ENCODE measurements at places on chromosomes 2 and 18. TPM values are rescaled to one million over a fixed set of nuclear protein-coding genes. Genes with fewer than 3 reads are reported as not detected.
A peak's percentile ranks its signal among the peaks of the same experiment; 100 is the strongest.

GRCh38 chr2:66553370-66553769 lies 118.4 kb downstream of the MEIS1 start:
- no peak for DNase-seq
- H3K27me3 ChIP-seq: no peaks in the 10 kb centered on the region
- H3K4me3 ChIP-seq: no peak overlapping the region
- no peak overlapping the region for H3K27ac ChIP-seq

DNA sequence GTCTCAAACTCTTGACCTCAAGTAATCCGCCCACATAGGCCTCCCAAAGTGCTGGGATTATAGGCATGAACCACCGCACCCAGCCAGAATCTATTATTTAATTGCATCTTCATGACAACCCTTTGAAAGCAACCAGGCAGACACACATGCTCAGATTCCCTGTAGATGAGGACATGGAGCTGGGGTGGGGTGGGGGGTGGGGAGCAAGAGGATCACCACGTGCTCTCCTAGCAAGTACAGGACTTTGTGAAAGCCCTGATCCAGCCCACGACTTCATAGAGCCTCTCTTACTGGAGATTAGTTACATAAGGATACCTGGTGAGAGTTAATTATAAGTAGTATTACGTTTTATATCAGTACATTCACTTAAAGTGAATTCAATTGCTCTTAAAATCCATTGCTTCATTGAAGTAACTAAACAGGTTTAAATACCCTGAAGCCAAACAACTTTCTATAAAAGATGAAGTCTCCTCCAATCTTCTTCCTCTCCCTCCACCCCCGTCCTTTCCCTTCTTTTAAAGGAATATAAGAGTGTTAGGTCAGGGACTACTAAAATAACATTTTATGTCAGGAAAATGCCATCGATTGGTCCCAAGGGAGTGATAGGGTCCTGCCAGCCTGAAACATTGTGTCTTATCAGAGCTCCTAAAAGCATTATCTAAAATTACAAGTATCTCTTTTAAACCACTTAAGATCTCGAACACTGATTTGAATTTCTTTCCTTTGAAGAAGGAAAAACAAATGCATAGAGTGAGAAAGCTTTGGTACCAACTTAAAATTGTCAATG lies 123.9 kb downstream of the EPHA4 start:
- no peak for DNase-seq
- peaks cover 5% of the 10 kb centered on the region for H3K36me3 ChIP-seq
- no peaks in the 10 kb centered on the region for H3K27me3 ChIP-seq
- no peaks in the 10 kb centered on the region for H3K4me1 ChIP-seq
- no peak overlapping the region for H3K27ac ChIP-seq

- no peaks in the 10 kb centered on the region for H3K36me3 ChIP-seq
- H3K27ac ChIP-seq: no peak overlapping the region
- no peaks in the 10 kb centered on the region for H3K27me3 ChIP-seq
- DNase-seq: no peak
- H3K4me1 ChIP-seq: no peaks in the 10 kb centered on the region
Observed at GRCh38 chr18:78934003-78934402, 45.6 kb upstream of the SALL3 start.

DNA sequence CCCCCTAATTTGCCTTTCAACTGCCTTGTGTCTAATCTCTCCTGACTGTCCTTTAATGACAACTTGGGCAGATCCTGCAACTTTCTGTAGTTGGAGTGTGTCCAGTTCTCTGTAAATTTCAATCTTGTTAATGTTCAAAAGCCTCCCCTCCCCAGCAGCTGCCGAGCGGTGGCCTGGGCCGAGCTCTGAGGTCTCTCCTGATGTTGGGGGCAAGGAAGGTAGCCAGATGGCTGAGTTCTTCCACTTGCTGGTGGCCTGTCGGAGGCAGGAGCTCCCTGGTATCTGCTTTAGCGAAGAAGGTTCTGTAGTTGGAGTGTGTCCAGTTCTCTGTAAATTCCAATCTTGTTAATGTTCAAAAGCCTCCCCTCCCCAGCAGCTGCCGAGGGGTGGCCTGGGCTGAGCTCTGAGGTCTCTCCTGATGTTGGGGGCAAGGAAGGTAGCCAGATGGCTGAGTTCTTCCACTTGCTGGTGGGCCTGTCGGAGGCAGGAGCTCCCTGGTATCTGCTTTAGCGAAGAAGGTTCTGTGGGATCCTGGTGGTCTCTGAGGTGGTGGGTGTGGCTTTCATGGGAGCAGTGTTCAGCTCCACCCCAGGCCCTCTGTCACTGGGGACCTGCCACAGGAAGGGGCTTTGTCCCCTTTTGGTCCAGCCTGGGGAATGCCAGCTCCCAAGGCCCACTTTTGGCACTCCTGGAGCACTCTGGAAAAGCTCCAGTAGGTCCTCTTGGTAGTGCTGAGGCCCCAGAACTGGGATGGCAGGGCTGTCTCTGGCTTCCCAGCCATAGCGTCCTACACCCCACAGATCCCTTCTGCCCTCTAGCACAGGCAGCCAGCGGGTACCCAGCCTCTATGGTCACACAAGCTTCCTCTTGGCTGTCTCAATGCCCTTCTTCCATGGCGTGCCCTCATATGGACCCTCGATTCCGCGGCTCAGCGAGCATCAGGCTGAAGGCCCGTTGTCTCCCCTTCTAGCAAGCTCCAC lies 211.9 kb downstream of the ALPK2 start:
- H3K4me1 ChIP-seq: no peaks in the 10 kb centered on the region
- H3K36me3 ChIP-seq: no peaks in the 10 kb centered on the region
- H3K27ac ChIP-seq: no peak overlapping the region
- DNase-seq: no peak
- H3K27me3 ChIP-seq: no peaks in the 10 kb centered on the region

DNA sequence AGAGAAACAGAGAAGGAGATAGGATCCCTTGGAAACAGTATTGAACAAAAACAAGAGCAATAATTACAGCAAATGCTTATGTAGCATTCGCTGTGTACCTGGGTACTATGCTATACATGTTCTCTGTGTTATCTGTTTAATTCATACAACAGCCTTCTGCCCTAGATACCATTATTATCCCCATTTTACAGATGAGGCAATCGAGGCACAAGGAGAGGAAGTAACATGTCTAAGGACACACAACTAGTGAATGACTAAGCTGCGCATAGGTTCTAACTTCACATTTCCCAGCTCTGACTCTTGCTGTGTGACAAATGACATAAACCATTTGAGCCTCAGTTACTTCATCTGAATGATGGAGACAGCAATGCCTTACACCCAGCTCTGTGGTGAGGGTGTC lies 70.5 kb downstream of the VSNL1 start:
- no peak overlapping the region for H3K4me3 ChIP-seq
- no peak for DNase-seq
- no peak overlapping the region for H3K27ac ChIP-seq
- 0 out of 2 replicates have a peak, but pooled peaks cover 3% of the 10 kb centered on the region for H3K36me3 ChIP-seq
- peaks cover 22% of the 10 kb centered on the region for H3K4me1 ChIP-seq
- H3K27me3 ChIP-seq: no peaks in the 10 kb centered on the region

- DNase-seq: no peak
- no peak overlapping the region for H3K4me3 ChIP-seq
- H3K4me1 ChIP-seq: no peaks in the 10 kb centered on the region
- H3K27me3 ChIP-seq: no peaks in the 10 kb centered on the region
- no peak overlapping the region for H3K27ac ChIP-seq
- no peaks in the 10 kb centered on the region for H3K36me3 ChIP-seq
Observed at GRCh38 chr2:8368463-8368862, 313.4 kb upstream of the ID2 start.

DNA sequence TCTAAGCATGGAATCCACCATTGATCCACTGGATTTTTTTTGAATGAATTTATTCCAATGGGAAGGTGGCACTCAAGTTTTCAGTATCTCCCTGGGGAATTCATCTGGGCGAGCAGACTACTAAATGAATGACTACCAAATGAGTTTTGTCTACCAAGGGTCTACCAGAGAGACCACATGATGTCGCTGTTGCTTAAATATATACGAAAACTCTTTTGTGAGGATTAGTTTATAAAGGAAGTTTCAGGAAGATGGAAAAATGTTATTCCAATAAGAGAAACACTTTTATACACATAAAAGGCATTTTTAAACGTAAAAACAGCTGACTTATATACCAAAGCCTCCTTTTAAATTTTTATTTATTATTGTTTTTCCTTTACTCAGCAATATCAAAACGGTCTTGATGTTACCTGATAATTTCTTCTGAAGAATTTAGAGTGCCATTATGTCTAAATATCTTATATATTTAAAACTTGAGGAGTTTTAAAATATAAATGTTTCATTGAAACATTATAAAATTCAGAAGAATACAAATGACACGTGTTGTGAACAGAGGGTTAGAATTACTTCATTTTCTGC lies 139.7 kb downstream of the HRH4 start:
- no peak overlapping the region for H3K4me3 ChIP-seq
- no peaks in the 10 kb centered on the region for H3K36me3 ChIP-seq
- peak; percentile 84 for DNase-seq

GRCh38 chr2:190564838-190565237 lies 30.3 kb upstream of the NEMP2 start:
- no peaks in the 10 kb centered on the region for H3K27me3 ChIP-seq
- no peak overlapping the region for H3K27ac ChIP-seq
- H3K36me3 ChIP-seq: 0 out of 2 replicates have a peak, but pooled peaks cover 5% of the 10 kb centered on the region
- DNase-seq: no peak
- no peaks in the 10 kb centered on the region for H3K4me1 ChIP-seq
- no peak overlapping the region for H3K4me3 ChIP-seq

GRCh38 chr2:168054657-168055056 lies 192.7 kb downstream of the STK39 start:
- H3K27ac ChIP-seq: no peak overlapping the region
- no peaks in the 10 kb centered on the region for H3K36me3 ChIP-seq
- H3K27me3 ChIP-seq: no peaks in the 10 kb centered on the region
- H3K4me1 ChIP-seq: no peaks in the 10 kb centered on the region
- no peak overlapping the region for H3K4me3 ChIP-seq

DNA sequence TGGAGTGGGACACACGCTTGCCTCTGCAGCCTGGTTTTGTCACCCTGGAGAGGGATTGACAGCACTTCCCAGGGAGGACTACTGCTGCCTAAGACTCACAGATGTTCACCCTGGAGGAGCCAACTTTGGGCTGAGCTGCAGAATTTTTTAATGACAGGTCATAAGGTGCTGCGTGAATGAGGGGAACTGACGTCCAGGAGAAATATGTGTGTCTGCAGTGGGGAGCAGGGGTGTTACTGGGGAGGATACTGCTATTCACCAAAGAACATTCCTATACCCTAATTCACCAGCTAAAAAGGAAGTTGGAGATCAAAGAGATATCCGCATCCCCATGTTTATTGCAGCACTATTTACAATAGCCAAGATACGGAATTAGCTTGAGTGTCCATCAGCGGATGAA lies 144.4 kb downstream of the MGAT5 start:
- no peaks in the 10 kb centered on the region for H3K27me3 ChIP-seq
- H3K4me3 ChIP-seq: no peak overlapping the region
- no peak for DNase-seq
- H3K27ac ChIP-seq: no peak overlapping the region
- no peaks in the 10 kb centered on the region for H3K36me3 ChIP-seq

GRCh38 chr2:162219426-162219825 lies 23.8 kb downstream of the FAP start:
- no peak overlapping the region for H3K4me3 ChIP-seq
- no peaks in the 10 kb centered on the region for H3K27me3 ChIP-seq
- no peak overlapping the region for H3K27ac ChIP-seq
- no peaks in the 10 kb centered on the region for H3K36me3 ChIP-seq
- no peaks in the 10 kb centered on the region for H3K4me1 ChIP-seq
- no peak for DNase-seq

DNA sequence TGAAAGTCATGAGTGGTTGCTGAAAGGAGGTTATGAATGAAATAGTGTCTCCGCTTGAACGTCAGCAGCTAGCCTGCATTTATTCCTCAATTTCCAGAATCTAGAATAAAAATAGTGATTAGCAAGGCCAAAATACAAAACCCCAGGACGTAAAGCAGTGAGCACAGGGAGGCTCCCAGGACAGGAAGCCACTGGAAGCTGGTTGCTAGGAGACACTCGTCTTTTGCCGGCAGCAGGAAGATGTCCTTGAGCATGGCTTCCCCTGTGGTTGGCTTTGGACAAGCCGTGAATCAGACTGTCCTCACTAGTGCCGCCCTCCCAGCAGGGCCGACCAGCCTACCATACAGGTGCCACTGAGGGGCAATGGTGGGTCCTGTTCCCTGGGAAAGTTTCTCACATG lies 374.4 kb downstream of the MTX2 start:
- H3K4me3 ChIP-seq: no peak overlapping the region
- DNase-seq: peak; percentile 68
- H3K36me3 ChIP-seq: no peaks in the 10 kb centered on the region
- no peak overlapping the region for H3K27ac ChIP-seq
- H3K27me3 ChIP-seq: peaks cover 49% of the 10 kb centered on the region

DNA sequence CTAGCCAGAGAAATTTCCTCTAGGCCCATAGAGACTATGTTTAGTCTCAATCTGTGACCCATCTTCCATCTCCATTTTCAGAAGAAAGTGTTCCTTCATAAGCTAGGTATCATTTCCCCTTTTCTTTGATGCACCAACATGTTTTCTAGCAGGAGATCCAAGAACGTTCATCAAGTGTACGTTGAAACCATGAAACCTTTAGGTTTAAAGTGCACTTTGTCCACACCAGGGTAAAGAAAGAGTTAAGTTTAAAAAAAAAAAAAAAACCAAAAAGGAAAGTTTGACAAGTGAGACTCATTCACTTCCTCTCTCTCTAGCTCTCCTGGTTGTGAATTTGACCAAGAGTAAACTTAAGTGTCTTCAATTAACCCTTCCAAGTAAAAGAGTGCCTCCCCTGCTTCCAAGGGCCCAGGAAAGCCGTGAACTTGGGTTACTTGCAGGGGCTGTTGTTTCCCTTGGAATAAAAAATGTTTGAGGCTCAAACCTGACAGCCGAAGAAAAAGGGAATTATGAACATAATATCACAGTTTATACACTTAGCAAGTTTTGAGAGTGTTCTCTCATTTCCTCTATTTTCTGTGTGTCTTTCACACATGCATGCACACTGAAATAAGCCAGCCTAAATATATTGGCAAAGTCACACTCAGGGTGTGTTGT lies 56.7 kb downstream of the LBH start:
- no peak for DNase-seq
- H3K4me1 ChIP-seq: peaks cover 35% of the 10 kb centered on the region
- H3K27me3 ChIP-seq: no peaks in the 10 kb centered on the region
- H3K36me3 ChIP-seq: no peaks in the 10 kb centered on the region
- peak overlapping the region; percentile 82 for H3K27ac ChIP-seq

GRCh38 chr18:79548077-79548450 lies 131.5 kb upstream of the CTDP1 start:
- no peak for DNase-seq
- H3K4me3 ChIP-seq: no peak overlapping the region
- H3K36me3 ChIP-seq: no peaks in the 10 kb centered on the region
- no peaks in the 10 kb centered on the region for H3K4me1 ChIP-seq

- DNase-seq: peak; percentile 91
- no peaks in the 10 kb centered on the region for H3K36me3 ChIP-seq
- no peak overlapping the region for H3K27ac ChIP-seq
Observed at GRCh38 chr2:199455545-199456382, 2.0 kb downstream of the SATB2 start.

GRCh38 chr2:69097148-69097610 lies 84.2 kb downstream of the ANTXR1 start:
- no peaks in the 10 kb centered on the region for H3K4me1 ChIP-seq
- no peak overlapping the region for H3K27ac ChIP-seq
- DNase-seq: no peak

The VAMP5 gene
- total RNA-seq: 0.87 TPM

The UGT1A6 gene
- total RNA-seq: not detected

The PROKR1 gene
- 5.2 TPM for total RNA-seq

The CIB4 gene
- total RNA-seq: not detected

The SP9 gene
- 0.49 TPM for total RNA-seq
